ENCODE measurements at places on chromosomes 3 and 15.
A peak's percentile ranks its signal among the peaks of the same experiment; 100 is the strongest.

GRCh38 chr3:126365351-126366277 lies 8.4 kb upstream of the KLF15 start:
- no peak for DNase-seq

DNA sequence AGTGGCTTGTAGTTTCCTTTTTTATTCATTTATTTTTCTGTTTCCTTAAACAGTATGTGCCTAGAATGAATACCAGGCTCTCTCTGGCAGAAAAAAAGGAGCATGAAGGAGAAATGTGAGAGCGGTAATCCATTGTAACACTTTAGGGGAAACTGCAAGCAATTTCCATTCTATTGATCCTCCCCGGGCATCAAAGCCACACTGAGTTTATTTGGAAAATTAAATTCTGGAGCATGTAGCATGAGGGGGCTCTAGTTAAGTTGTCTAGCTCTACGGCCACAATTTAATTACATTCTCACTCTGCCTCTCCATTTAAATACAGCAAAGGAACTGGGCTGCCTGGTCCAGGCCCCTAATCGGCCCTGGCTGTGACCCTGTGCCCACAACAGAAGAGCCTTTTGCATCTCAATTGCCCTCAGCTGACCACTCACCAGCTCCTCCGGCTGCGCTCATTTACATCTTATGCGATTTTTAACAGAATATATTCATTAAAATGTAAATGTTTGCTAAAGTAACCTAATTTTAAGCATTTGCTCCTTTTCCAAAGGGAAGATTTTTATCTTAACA lies 72.9 kb downstream of the MEGF11 start:
- DNase-seq: no peak

DNA sequence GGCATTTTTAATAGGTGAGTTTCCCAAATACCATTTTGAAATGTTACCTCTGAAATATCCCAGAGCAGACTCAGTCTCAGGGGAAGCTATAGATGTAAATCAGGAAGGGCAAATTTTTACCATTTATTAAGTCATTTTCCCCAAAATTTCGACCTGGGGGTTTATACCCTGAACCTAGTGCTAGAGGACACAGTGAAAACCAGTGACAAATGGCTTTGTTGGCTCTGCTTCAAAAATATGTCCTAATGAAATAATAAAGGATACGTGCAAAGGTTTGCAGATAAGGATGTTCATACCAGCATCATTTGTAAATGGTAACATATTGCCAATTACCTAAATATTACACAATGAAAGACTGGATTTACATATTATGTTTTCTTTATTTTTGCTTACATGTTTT lies 546.7 kb upstream of the ADAMTS9 start:
- no peak for DNase-seq

GRCh38 chr3:20652231-20652986 lies 466.4 kb upstream of the SGO1 start:
- no peak for DNase-seq

DNA sequence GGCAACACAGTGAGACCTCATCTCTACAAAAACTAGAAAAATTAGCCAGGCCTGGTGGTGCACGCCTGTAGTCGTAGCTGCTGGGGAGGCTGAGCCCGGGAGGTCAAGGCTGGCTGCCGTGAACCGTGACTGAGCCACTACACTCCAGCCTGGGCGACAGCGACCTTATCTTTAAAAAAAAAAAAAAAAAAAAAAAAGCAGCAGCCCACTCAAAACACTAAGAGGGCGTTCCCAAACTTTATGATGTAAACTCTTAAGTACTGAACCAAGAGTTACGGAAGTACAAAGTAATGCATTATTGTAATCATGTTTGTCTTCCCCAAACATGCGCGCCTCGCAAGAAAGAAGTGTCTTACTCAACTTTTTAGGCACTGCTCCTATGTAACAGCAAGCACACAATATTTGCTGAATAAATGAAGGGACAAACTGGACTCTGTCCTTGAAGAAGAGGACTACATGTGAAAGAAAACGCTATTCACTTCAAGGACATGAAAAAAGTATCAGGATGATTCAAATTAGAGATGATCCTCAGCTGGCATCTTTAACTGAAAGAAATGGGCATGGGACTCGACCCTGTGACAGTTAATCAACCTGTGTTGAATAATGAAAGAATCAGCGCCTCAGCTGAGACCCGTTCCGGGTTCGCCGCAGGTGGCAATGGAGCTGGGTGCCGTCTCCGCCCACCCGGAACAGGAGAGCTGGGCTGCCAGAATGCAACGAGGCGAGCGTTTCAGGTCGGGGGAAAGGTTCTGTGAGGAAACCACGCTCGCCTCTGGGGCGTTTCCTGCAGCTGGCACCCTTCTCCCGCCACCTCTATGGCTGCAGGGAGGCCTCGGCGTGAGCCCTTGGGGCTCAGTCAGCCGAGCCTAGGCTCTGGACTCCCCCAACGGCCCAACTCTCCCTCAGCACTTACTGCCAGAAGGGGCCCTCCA lies 718 bp downstream of the SPG11 start:
- peak; percentile 91 for DNase-seq

GRCh38 chr3:53754325-53754724 lies 91.9 kb downstream of the CHDH start:
- DNase-seq: no peak

DNA sequence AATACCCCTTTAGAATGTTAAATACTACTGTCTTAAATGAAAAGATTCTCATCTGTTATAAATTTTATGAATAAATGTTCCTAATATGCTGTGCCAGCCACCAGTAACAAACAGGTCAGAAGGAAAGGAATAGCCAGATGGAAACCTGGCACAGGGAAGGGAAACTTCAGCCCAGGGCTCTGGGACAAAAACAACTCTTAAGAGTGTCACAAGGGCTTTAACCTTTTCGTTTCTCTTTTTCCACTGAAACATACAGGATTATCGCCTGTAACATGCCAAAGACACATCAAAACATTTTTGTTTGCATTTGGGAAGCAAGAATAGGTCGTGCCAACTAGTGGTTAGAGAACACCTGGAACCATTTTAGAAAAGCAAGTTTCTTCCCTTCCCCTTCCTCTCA lies 109.0 kb upstream of the NEDD4 start:
- DNase-seq: no peak
